ENCODE measurements at places on chromosomes 6 and 20.

GRCh38 chr6:136989571-136990241, 55.1 kb downstream of the IL20RA start:
- peak; percentile 15 for DNase-seq

- no peak for DNase-seq
Observed at GRCh38 chr6:162345051-162345511, 382.5 kb downstream of the PRKN start.

DNA sequence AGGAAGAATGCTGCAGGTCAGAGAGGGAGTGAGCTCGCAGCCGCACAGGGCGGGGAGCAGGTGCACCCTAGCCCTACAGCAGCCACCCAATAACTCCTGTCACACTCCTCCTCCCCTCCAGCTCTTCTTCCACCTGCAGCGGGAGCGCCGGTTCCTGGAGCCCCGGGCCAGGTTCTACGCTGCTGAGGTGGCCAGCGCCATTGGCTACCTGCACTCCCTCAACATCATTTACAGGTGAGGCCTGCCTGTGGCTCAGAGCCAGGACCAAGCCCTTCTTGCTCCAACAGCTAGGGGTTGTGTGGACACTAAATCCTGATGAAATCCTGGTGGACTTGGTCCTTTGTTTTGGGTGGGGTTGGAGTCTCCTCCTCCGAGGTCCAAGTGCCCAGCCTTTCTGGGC, 11.7 kb downstream of the SGK2 start:
- DNase-seq: no peak

DNA sequence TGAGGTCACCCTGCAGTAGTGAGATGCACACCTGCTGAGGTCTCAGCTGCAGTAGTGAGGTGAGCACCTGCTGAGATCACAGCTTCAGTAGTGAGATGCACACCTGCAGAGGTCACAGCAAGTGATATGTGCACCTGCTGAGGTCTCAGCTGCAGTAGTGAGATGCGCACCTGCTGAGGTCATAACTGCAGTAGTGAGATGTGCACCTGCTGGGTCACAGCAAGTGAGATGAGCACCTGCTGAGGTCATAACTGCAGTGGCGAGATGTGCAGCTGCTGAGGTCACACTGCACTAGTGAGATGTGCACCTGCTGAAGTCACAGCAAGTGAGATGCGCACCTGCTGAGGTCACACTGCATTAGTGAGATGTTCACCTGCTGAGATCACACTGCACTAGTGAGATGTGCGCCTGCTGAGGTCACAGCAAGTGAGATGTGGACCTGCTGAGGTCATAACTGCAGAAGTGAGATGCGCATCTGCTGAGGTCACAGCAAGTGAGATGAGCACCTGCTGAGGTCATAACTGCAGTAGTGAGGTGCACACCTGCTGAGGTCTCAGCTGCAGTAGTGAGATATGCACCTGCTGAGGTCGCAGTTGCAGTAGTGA, 20.8 kb downstream of the ZDHHC14 start:
- DNase-seq: no peak

- no peak for DNase-seq
Observed at GRCh38 chr6:33592595-33593413, 12.7 kb upstream of the BAK1 start.

GRCh38 chr6:53199156-53199555, 50.5 kb upstream of the GCM1 start:
- no peak for DNase-seq

DNA sequence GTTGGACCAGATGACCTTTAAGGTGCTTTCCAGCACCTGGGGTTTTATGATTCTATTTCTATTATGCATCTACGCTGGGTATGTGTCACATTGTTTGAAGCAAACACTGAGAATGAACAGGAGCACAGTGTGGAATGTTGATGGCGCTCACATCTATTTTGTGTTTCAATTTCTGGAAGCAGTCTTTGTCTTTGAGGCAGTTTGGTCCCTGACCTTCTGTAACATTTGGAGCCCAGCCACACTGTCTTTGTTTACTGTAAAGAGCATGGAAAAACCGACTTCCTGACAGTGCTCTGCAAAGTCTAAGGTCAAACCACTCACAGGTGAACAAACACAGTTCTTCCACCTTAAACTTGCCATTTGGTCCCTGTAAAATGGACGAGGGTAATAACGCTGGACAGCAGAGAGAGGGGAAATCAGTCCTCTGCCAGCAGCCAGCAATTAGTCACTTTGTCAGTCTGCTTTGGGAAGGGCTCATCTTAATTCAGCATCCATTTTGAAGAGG, 155.5 kb downstream of the PRL start:
- peak; percentile 29 for DNase-seq

DNA sequence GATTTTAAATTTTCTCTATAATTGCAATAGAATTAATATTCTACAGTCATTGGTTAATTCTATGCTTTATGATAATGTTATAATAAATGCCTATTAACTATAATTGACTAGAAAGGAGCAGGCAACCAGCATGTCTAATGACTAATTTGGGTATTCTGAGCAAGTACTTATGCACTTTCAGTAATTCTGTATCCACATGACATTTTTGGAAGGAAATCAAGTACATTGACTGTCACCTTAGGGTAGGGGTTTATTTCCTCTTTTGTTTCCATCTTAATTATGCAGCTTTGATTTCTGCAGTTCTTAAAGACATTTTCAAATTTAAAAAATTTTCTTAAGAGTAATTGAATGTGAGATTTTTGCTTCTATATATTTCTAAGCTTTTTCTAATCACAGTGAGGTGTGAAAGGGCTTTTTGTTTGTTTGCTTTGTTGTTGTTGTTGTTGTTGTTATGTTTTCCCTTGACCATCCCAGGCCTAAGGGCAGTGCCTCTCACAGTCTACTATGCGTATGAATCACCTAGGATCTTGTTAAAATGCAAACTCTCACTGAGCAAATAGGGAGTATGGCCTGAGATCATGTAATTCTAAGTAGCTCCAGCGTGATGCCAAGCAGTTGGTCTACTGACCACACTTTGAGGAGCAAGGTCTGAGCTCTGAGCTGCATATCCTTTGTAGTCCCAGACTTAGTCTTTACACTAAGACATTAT, 467.1 kb upstream of the RNF217 start:
- DNase-seq: no peak

- DNase-seq: no peak
Observed at GRCh38 chr6:10873374-10873773, 8.5 kb downstream of the GCM2 start.

DNA sequence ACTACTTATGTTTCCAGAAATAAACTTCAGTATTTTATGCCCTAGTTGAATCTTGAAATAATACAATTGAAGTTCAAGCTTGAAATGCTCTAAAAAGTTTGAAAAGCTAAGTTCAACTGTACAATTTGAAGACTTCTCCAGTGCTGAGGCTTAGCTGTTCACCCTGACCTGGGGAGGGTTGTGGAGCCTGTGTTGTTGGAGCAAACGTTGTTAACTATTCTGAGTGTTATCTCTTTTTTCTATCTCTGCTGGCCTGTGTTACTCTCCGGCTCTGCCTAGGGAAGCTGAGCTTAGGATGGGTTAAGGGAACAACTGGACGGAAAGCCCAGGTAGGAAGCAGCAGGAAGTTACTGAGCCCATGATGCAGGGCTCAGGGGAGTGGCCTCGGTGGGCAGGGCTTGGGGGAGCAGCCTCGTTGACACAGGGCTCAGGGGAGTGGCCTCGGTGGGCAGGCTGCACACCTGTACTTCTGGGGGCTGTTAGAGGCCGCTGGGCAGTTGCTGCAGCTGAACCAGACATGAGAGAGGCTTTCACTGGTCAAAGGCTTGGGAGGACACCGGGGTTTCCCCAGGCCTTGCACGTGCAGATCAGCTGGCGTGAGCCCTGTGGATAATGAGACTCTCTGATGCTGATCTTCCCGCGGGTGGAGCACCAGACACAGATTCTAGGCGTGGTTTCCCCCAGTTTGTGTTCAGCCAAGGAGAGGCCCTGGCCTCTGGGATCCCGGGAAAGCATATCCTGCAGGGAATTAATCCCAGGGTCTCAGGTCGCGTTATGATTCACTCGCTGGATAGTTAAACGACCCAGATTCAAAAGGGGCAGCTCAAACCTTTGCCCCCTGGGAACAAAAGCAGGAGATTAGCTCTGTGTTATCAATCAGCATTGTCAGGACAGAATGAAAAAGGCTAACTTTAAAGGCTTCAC, 58.9 kb downstream of the ERMARD start:
- peak; percentile 63 for DNase-seq

DNA sequence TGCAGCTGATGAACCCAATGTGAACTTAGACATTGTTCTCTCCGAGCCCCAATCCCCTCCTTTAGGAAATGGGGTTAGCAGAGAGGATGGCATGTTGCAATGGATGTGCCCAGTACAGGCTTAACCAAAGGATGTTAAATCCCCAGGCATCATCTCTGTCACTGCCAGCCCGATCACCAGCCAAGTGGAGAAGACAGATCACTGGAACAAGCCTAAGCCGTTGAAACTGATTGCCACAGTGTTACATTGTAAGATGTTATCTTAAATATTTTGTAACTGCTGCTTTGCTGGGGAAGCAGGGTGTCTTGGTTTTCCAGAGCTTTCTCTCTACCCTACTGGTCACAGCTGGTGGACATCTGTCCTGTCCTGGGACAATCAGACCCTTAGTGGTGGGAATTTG, 783.4 kb upstream of the CHD6 start:
- no peak for DNase-seq

GRCh38 chr20:41894255-41894963, 276.2 kb upstream of the CHD6 start:
- DNase-seq: no peak

GRCh38 chr6:2203264-2203663, 42.1 kb downstream of the GMDS start:
- DNase-seq: no peak

GRCh38 chr6:5994234-5994998, 12.3 kb downstream of the NRN1 start:
- no peak for DNase-seq

- DNase-seq: no peak
Observed at GRCh38 chr6:144447472-144447871, 162.3 kb downstream of the UTRN start.

DNA sequence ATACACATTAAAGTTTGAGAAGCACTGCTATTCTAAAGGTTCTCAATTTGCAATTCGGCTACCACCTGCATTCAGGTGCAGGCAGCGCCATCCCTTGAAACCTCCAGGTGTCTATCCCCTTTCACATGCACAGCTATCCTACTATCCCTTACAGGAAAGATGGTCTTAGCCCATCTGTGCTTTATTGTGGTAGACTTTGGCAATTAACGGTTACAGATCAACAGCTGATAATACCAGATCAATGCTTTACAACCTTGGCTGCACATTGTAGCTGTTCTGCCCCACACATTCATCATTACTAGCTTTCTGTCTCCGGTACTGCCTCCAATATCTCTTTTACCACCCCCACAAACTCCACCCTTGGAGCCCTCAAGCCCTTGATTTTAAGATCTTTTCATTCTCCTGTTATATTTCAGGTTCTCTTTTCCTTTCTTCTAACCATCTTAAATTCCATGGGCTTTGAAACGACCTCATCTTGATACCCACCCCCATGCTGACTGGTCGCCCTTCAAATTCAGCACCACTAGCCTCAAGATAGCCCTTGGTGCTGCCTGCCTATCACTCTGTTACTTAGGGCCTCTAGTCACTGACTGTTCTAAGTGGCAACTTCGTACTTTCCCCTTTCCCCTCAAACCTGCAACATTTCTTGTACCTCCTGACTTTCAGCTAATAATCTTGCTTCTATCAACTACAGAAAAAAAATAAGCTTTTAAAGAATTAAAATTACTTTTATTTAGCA, 50.8 kb downstream of the SPTLC3 start:
- DNase-seq: no peak

GRCh38 chr20:37254114-37254878, 7.3 kb downstream of the GHRH start:
- DNase-seq: no peak

DNA sequence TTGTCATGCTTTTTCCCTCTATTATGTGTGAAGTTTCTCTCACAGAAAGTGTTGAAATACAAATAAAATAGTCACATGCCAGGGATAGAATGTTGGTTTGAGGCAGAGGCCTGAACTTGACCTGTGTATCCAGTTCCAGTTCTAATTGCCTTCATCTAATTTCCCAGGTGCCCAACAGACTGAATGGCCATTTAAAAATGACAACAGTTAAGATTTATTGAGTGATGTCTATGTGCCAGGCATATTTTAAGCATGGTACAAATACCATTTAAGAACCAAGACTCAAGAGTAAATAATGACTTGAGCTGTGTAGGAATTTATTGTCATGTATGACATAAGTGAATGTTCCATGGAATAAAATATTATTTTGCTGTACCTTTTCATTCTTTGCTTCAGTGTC, 87.6 kb upstream of the EMILIN3 start:
- no peak for DNase-seq

DNA sequence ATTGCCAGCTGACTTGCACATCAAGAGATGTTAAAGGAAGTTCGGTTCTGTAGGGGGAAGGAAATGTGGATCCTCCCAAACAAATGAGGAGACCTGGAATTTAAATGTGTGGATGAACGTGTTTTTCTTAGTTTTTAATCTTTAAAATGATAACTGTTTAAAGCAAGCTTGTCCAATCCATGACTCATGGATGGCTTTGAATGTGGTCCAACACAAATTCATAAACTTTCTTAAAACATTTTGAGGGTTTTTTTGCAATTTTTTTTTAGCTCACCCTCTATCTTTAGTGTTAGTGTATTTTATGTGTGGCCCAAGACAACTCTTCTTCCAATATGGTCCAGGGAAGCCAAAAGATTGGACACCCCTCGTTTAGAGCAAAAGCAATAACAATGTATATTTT, 12.6 kb downstream of the TUBB2B start:
- DNase-seq: no peak

DNA sequence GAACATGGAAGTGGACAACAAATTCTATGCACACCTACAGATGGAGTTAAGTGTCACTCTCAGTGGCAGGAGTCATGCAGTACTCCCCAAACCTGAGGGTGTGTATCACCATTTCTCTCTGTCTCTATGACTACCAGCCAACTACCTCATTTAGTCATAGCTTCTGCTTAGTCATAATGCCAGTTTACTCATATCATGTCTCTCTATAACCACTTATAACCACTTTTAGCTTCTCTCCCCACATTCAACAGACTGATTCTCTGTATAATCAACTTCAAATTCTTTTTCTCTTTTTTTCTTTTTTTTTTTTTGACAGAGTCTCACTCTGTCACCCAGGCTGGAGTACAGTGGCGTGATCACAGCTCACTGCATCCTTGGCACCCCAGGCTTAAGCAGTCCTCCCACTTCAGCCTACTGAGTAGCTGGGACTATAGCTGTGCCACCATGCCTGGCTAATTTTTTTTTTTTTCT, 13.8 kb upstream of the GTF3C6 start:
- peak; percentile 11 for DNase-seq
